Pancreas (tissue), 10 donors: ENCODE measurements at places on chromosomes 6 and 20.

DNA sequence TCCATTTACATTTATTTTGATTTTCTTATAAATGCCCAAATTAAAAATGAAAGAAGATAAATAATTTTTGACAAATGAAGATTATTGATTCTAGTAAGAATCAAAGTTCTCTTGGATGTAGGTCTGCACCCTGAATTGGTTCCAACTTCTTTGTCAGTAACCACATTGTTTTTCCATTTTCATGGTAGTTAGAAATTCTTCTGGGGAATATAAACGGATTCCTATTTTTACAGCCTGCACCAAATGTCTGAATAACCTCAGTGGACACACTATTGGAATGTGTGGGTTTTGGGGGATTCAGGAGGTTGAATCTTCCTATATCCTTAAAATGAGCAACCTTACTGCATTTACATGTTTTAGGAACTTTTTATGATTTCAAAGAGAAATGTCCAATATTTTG lies 1085.3 kb upstream of the MAP3K7 start:
- H3K27me3 ChIP-seq, result no peaks in the 10 kb centered on the region
- H3K36me3 ChIP-seq, result no peaks in the 10 kb centered on the region
- no peak overlapping the region for H3K4me3 ChIP-seq
- no peaks in the 10 kb centered on the region for H3K4me1 ChIP-seq
- DNase-seq, result no peak

DNA sequence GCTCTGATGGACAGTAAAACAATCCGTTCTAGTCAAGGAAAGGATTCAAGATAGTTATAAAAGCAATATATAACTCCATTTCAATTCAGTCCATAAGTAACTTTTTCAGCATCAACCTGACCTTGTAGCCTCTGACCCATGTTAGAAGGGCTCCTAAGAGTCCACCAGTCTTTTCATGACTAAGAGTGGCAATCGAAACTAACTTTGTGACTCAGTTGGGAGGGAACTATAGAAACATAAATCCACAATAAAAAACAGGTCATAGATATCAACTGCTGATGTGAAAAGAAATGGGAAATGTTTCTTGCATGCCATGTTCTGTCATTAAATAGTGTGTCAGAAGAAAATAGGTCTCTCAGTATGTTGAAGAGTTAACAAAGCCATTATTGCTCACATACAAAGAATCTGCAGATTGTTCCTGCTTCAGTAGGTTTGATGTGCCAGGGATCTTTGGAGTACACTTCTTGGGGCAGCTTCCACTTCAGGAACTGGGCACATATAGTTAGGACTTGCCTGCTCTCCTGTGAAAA lies 16.2 kb upstream of the RBL1 start:
- no peak overlapping the region for H3K4me3 ChIP-seq
- H3K36me3 ChIP-seq, result no peaks in the 10 kb centered on the region
- H3K27ac ChIP-seq, result no peak overlapping the region

- H3K27ac ChIP-seq, result peak overlapping the region; percentile 27
- H3K4me3 ChIP-seq, result peak overlapping the region; percentile 6
- peak; percentile 13 for DNase-seq
- H3K27me3 ChIP-seq, result no peaks in the 10 kb centered on the region
- peaks cover 30% of the 10 kb centered on the region for H3K36me3 ChIP-seq
- peaks cover 22% of the 10 kb centered on the region for H3K4me1 ChIP-seq
These were observed 13.1 kb downstream of the ZNF217 start for GRCh38 chr20:53580376-53581111.

GRCh38 chr6:3194535-3195419 lies 32.7 kb downstream of the TUBB2B start:
- no peaks in the 10 kb centered on the region for H3K27me3 ChIP-seq
- no peak overlapping the region for H3K27ac ChIP-seq
- H3K36me3 ChIP-seq, result no peaks in the 10 kb centered on the region
- no peak for DNase-seq
- H3K4me1 ChIP-seq, result no peaks in the 10 kb centered on the region
